Central memory CD4-positive, alpha-beta T cell (primary cell): ENCODE measurements at places on chromosomes 4 and X.
A peak's percentile ranks its signal among the peaks of the same experiment; 100 is the strongest.

GRCh38 chr4:181595716-181596115 lies 647.5 kb upstream of the TENM3 start:
- DNase-seq, result no peak

GRCh38 chr4:73055241-73055897 lies 14.1 kb downstream of the COX18 start:
- no peak for DNase-seq

- no peak for DNase-seq
Measured at GRCh38 chrX:14886252-14886651, 13.0 kb downstream of the MOSPD2 start.

GRCh38 chr4:76658231-76659102 lies 223.4 kb downstream of the SHROOM3 start:
- DNase-seq, result no peak

- no peak for DNase-seq
Measured at GRCh38 chr4:47145630-47146029, 114.3 kb downstream of the GABRB1 start.

GRCh38 chrX:63737131-63737921 lies 47.7 kb downstream of the ARHGEF9 start:
- DNase-seq, result no peak

- DNase-seq, result no peak
Measured at GRCh38 chr4:110920990-110921389, 298.1 kb upstream of the PITX2 start.

DNA sequence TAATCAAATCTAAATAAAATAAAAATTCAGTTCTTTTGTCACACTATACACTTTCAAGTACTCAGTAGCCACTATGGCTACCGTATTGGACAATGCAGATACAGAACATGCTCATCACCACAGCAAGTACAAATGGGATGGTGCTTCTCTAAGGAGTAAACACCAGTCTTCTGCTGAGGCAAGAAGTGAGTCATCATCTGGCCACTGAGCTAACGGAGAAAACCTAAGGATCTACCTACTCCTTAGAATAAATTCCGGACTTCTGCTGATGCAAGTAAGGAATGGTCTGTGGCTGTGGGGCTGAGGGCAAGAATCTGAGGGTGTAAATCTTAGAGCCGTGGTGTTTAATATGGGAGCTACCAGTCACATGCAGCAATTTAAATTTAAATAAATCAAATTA lies 11.3 kb upstream of the RBMXL3 start:
- no peak for DNase-seq

GRCh38 chr4:147725673-147726072 lies 6.2 kb upstream of the ARHGAP10 start:
- no peak for DNase-seq

- DNase-seq, result no peak
Measured at GRCh38 chr4:165813606-165814005, 59.4 kb upstream of the TLL1 start.

GRCh38 chrX:41009850-41010846 lies 75.1 kb upstream of the USP9X start:
- DNase-seq, result peak; percentile 55

DNA sequence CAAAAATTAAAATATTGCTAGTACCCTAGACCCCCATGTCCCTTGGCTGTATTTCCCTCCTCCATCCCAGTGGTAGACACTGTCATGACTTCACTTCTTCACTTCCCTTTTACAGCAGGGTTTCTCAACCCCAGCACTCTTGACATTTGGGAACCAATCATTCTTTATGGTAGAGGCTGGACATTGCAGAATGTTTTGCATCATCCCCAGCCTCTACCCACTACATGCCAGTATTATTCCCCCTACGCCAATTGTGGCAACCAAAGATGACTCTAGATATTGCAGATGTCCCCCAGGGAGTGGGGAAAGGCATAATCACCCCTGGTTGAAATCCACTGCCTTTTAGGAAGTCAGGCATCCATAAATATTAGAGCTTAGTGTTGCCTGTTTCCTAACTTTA lies 138.6 kb downstream of the AMELX start:
- no peak for DNase-seq

GRCh38 chrX:47648376-47648775 lies 2.0 kb downstream of the ELK1 start:
- DNase-seq, result no peak

- DNase-seq, result no peak
Measured at GRCh38 chr4:16213121-16213520, 13.2 kb downstream of the TAPT1 start.

GRCh38 chr4:120716346-120716745 lies 206.2 kb downstream of the PRDM5 start:
- no peak for DNase-seq

GRCh38 chrX:16023790-16024734 lies 99.3 kb upstream of the GRPR start:
- DNase-seq, result no peak
